Stimulated activated CD8-positive, alpha-beta memory T cell treated with anti-CD3 and anti-CD28 coated beads, Interleukin-2, amount 100 ng/mL, for 48 hours (primary cell): ENCODE measurements at places on chromosomes 6 and 20.

- DNase-seq: no peak
Observed at GRCh38 chr6:17349427-17349826, 44.0 kb upstream of the CAP2 start.

- no peak for DNase-seq
Observed at GRCh38 chr6:124671324-124671723, 290.9 kb upstream of the RNF217 start.

DNA sequence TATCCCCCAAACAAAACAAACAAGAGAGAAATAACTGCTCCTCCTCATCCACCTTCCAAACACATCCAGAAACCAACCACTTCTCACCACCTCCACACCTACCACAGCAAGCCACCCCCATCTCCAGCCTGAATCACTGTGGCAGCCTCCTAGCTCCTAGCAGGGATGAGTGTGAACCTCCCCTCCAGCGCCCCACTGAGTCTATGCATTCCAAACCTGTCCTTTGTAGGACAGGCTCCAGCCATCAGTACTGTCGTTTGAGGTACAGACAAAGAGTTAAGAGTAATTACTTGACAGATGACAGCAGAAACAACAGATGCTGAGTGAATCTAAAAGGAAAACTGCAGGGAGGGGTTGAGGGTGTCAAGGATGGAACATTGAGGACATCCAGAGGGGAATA is 2.4 kb downstream of the METTL24 start:
- DNase-seq: no peak

- DNase-seq: no peak
Observed at GRCh38 chr6:108820006-108820405, 28.2 kb upstream of the ARMC2 start.

- DNase-seq: no peak
Observed at GRCh38 chr6:152428126-152428525, 209.0 kb downstream of the SYNE1 start.

DNA sequence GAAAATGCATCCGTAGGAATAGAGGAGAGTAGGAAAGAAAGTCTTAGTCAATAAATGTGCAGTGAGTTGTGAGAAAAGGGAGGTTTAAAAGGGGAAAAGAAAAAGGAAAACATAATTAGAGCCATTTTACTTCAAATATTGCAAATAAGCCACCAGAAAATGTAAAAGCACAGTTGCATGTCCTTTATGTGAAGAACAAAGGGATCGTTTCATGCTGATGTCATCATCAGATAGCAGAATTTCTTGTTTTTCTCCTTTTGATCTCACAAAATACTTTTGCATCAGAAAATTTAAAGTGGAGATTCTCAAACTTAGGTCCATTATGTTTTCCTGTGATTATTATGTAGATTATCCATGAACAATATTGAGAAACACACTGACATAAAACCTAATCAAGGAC is 166.7 kb downstream of the HAO1 start:
- no peak for DNase-seq

DNA sequence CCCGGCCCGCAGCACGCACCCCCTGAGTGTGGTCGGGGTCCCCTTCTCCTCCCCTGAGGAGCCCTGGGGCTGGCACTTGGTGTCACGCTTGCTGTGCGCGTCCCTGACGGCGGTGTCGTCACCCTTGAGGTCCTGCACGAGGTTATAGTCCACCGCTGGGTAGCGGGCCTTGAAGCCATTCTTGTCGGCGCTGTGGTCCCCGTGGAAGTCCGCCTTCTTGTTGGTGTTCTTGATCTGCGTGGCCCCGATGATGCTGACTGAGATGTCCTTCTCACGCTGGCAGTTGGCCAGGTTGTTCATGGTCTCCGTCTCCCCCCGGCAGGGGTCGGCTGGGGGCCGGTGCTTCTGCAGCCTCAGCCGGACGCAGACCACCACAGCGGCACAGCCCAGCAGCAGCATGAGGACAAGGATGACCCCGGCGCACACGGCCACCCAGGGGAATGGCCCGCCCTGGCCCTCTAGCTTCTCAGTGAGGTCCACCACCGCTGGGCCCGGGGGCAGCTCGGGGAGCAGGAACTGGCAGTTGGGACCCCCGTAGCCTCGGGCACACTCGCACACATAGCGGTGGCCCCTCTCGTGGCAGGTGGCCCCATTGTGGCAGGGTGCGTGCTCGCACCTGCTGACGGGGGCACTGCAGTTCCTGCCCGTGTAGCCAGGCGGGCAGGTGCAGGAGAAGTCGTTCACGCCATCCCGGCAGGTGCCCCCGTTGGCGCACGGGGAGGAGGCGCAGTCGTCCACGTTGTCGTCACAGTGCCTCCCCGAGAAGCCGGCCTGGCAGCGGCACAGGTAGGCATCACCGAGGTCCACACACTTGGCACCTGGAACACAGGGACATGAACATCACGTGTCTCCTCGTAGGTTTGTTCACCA is 7.4 kb downstream of the DLL1 start:
- no peak for DNase-seq

DNA sequence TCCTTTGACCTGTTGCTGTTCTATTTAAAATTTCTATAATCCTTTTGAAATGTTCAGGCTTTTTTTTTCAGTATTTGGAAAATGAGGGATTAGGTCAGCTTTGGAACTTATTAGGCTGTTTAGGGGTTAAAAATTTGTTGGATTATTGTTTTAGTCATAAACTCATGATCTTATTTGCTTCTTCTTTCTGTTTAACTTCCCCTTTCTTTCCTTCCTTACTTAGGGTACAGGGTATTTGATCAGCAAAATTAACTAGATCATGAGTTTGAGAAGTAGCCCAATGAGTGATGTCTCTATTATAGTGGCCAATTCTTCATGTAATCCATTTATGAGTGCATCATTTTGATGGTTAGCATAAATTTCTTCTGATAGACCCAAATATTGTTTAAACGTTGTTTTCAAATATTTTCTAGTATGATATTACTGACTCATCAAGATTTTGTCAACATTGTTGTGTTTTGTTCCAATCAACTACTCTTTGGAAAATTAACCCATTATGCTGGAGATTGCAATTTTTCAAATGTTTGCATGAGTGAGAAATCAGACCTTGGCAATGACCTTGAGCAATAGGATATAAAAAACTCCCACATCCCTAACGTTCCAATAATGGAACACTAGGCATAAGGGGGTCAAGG is 94.4 kb downstream of the OTOR start:
- no peak for DNase-seq

DNA sequence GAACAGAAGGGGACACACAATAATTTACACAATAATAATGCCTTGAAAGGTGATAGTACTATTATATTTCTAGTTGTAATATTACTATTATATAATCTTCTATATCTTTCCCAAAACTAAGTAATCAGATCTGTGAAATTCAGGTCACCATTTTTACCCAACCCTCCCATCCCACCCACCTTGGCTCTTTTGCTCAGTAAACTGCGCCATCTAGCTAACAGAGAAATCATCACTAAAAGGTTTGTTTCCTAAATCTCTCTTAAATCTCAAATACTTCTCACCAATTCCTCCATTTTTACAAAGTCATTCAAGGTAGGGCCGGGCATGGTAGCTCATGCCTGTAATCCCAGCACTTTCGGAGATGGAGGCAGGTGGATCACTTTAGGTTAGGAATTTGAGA is 83.4 kb downstream of the CDK19 start:
- DNase-seq: no peak

DNA sequence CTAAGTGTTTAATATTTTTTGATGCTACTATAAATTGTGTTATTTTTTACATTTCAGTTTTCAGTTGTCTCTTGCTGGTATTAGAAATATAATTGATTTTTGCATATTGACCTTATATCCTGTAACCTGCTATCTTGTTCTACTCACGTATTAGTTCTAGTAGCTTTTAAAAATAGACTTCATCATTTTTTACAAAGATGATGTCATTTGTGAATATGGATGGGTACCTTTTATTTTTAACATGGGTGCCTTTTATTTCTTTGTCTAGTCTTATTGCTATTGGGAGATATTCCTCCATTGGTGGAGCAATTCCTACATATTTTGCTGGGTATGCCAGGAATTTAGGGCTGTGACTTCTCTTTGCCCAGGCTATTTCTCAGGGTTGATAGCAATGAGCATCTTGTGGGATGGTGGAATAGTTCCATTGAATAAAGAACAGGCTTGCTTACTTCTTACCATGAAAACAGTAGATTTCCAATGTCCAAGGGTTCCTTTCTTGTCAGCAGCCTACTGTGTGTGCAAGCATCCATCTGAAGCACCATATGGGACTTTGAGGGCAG is 149.7 kb downstream of the CARMIL1 start:
- DNase-seq: no peak

DNA sequence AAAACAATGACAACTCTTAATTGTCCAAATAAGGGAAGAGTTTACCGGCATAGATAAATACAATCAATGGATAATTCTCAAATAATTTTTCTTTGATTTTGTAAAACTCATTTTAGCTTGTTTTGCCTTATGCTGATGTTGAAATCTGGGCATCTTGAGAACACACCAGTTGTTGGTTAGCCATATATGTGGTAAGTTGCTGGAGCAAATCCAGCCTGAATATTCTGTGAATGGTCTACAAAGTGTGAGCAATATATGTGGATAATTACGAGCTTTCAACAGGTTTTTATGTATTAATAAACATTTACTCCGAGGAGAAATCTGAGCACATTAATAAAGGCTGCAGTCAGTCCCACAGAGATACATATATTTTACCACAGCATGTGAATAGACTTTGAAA is 423.6 kb downstream of the BCKDHB start:
- DNase-seq: no peak

DNA sequence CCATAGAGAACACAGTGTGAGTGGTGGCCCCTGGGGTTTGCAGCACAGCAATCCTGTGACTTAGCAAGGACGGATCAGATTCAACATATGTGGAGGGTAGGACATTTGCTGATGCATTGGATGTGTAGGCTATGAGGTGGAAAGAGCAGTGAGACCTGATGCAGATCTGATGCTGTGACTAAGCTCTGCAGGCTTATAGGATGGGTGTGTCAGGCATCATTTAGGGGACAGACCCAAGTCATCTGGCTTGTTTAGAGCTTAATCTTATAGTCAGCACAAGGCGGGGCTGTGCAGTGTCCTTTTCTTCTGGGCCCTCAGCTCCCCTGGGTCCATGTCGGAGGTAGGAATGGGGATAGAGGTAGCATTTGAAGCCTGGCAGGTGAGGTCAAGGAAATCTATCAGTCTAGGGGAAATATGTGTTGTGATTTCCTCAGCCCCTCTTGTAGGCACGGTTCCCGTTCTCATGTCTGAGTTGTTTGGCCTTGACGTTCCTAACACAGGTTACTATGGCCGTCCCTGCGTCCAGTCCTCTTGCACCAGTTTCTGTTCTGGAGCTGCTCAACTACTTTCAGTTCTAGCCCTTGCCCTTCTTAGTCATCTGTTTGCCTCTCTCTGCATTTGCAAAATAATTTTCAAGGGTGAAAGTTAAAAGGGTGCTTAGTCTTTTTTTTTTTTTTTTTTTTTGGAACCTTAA is 15.6 kb upstream of the MAPRE1 start:
- DNase-seq: no peak

GRCh38 chr6:7562769-7563168 is 21.3 kb downstream of the DSP start:
- DNase-seq: no peak

- no peak for DNase-seq
Observed at GRCh38 chr6:99364026-99364425, 14.6 kb upstream of the FAXC start.

DNA sequence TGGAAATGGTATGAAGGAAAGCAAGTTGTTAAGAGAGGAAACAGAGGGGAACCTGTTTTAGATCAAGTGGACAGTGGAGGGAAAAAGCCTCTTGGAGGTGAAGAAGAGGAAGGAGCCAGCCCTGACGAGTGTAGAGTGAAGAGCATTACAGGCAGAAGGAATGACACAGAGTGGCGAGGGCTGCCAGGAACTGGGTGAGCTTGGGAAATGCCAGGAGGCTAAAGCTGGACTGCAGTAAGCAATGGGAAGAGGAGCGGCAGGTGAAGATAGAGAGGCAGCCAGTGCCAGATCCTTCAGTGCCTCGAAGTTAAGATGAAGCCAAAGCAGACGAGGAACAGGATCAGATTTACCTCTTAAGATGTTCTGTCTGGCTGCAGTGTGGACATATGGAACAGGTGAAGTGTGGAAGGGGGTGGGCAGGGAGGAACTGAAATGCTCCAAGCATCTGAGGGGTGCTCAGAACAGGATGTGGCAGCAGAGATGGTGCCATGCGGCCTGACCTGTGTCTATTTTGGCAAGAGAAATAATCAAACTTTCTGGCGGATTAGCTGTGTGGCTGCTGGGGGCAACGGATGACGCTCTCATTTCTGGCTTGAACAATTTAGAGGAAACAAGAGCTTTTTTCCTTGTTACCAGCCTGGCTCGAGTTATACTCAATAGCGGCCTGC is 748.4 kb downstream of the PTPRT start:
- DNase-seq: no peak
